ENCODE measurements at places on chromosomes 16 and 17. TPM values are rescaled to one million over a fixed set of nuclear protein-coding genes. Genes with fewer than 3 reads are reported as not detected.
A peak's percentile ranks its signal among the peaks of the same experiment; 100 is the strongest.

Gene KIF18B
- total RNA-seq, result 45.5 TPM

GRCh38 chr16:3190949-3191353 is 2.9 kb downstream of the OR1F1 start:
- DNase-seq, result no peak

DNA sequence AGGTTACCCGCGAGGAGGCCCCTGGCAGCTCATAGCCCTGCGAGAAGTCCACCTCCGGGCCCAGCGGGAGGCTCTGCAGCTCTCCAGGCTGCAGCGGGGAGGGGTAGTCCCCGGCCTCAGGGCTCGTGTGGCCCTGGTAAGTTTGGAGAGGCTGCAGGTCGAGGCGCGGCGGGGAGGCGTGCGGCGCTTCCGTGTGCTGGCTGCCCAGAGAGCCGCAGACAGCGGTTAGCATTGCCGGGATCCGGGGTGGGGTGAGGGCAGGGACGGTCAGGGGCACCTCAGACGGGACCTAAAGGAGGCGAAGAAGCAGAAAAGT is 2.8 kb downstream of the SP6 start:
- no peak for DNase-seq

Gene DNAH9
- 0.40 TPM for total RNA-seq

DNA sequence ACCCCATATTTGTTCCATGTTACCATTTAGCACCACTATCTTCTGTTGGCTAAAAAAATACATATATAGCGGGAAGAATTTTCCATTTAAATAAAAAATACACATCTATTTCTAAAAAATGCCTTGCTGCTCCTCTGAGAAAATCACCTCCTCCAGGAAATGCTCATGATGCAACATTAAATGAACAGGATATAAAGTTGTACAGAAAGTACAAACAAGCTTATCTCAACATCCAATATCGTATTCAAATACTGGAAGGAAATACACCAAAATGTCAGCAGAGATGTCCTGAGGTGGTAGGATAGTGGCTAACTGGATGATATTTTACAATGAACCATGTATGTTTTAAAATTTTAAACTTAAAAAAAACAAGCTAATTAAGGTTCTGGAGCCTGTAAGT is 21.3 kb downstream of the GNA13 start:
- DNase-seq, result no peak

- DNase-seq, result peak; percentile 82
These were observed 786 bp upstream of the CACNA1G start for GRCh38 chr17:50559674-50560184.

Measured in colonic mucosa (tissue), 4 donors.